RKO (cell line): ENCODE measurements at places on chromosomes 1 and 21.

- DNase-seq = no peak
These were observed 10.0 kb downstream of the MRAP start for GRCh38 chr21:32308696-32309095.

DNA sequence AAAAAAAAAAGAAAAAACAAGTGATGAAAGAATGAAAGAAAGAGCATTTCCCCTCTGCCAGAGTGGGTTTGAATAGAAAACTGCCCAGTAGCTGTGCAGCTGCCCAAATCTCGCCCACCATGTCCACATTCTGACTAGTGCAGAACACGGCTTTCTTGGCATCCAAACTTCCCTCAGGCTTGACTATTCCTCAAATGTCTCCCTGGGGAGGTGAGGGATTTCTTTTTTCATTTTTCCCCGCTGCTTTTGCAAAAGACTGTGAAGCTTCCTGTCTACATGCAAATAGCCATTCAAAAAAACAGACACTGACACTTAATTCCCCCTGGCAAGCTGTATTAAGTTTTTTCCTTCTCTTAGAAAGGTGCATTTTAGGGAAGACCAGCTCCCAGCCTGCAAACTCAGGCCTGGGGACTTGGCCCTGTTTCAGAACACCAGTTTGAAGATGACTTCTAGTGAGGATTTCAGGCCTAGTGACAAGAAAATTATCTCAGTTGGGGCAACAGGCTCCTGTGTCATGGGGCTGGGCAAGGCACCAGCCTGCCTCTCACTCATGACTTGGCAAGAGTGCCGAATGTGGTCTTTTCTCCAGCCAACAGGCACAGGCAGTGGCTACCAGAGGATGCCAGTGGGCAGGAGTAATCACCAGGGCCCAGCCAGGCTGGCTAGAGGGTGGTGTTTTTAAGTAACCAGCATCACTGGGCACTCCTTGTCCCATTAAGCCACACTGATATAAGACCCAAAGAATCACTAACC, 178.1 kb upstream of the NFIA start:
- no peak for DNase-seq

DNA sequence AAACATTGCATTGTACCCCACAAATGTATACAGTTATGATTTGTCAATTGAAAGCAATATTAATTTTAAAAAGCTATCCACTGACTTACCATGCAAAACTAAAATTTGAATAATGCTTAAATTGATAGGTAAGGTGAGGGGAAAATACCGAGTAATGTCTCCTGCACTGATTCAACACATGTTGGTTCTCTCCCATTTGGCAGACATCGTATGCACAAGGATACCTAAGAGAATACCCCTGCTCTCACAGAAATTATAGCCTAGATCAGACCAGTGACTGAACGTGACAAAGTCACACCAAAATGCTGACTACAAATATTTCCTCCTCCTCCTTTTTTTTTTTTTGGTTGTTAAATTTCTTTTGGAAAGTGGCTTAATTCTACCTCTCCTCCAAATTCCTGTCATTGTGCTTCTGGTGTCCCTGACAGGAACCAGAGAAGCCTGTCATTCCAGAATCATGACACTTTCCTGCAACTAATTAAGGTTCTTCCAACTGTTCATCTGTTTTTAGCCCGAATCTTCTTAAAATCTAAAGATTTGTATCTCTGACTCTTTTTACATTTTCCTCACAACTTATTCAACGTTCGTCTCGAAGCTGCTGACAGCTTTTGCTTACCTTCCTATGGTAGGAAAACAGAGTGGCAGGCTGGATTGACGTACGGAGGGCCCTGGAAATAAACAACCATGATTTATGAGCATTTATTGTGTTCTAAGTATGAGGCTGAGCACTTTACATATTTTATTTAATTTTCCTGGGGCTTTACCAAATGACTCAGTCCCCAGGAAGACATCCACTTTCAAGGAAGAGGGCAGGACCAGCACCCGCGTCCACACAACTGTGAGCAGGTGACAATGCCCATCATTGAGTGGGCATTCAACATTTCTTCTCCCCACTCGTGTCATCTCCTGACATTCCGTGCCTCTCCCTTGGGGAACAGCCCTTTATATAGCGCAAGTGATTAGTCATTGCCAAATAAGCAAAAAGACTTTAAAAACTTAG, 57.9 kb upstream of the KCNE2 start:
- no peak for DNase-seq

- DNase-seq = peak; percentile 11
These were observed 118.3 kb downstream of the CNIH3 start for GRCh38 chr1:224734261-224734935.

GRCh38 chr1:229593800-229594199, 32.1 kb downstream of the TAF5L start:
- DNase-seq = no peak

- DNase-seq = no peak
These were observed 155.9 kb upstream of the PALMD start for GRCh38 chr1:99490031-99490430.

GRCh38 chr1:36166136-36166535, 10.2 kb downstream of the MAP7D1 start:
- DNase-seq = no peak

GRCh38 chr1:233289676-233290075, 5.8 kb downstream of the PCNX2 start:
- no peak for DNase-seq

- DNase-seq = no peak
These were observed 31.5 kb downstream of the CHD5 start for GRCh38 chr1:6148497-6149241.

GRCh38 chr1:35592991-35593769, 20.1 kb downstream of the TFAP2E start:
- no peak for DNase-seq

- DNase-seq = no peak
These were observed 29.3 kb downstream of the CRYZ start for GRCh38 chr1:74703386-74704182.

GRCh38 chr1:111729946-111730681, 9.1 kb downstream of the INKA2 start:
- DNase-seq = no peak

DNA sequence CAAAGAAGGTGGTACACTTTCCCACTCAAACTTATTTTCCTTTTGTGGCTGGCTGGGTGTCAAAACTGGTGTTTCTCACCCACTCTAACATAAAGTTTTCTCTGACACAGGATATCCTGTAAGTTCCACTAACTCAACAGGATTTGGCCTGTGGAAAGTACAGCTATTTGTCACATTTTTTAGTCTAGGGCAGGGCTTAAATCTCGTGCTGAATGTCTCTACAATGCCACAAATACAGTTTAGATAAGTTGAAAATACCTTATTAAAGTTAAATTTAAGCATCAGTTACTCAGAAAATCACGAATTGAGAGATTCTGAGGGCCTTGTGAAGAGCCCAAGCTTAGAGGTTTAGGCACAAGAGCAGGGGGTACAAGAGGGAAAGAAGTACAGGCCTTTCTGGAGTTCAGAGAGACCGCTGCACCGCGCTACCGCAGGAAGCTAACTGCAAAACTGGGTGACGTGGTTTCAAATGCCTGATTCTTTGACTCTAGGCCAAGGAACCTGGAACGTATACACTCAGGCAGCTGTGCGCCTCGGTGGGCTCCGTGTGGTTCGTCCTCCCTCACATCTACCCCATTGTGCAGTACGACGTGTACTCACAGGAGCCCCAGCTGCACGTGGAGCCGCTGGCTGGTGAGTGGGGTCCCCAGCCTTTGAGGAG, 23.4 kb upstream of the PWP2 start:
- DNase-seq = no peak

- DNase-seq = no peak
These were observed 30.7 kb upstream of the SERBP1 start for GRCh38 chr1:67460676-67461500.

- no peak for DNase-seq
These were observed 663 bp downstream of the ACOT7 start for GRCh38 chr1:6392809-6393399.

DNA sequence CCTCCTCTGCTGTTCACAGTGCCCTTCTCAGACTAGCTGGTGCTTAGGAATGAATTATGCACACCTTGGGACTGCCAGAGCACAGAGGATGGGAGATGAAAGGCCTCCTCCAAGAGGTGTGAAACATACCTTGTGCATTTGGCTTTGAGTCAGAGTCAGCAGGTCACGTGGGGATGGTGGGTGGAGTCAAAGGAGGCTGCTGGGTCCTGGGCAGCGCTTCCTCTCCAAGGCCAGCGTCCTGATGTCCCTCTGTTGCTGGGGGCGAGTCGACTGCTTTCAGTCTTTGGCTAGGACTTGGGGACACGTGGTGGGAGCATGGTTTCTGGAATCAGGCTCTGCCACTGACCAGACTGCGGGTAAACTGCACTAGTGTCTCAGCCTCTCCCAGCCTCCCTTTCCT, 91.2 kb downstream of the AJAP1 start:
- DNase-seq = no peak

- DNase-seq = peak; percentile 45
These were observed 434 bp downstream of the EVA1B start for GRCh38 chr1:36322786-36323635.

DNA sequence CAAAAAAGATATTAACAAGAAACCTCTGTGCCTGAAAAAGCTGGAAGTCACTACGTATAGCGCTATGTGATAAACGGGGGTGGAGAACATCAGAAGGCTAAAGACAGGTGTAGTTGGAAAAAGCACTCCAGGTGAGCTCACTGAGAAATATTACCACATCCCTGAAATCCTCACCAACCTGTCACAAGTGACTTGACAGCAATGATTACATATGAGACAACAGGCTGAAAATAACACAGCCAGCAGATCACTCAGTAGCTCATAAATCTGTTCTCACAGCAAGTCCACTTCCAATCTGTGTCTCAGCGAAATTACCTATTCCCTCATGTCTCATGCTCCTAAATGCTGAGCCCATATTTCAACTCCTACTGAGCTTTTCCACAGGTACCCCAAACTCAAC, 120.5 kb downstream of the UBR4 start:
- no peak for DNase-seq

DNA sequence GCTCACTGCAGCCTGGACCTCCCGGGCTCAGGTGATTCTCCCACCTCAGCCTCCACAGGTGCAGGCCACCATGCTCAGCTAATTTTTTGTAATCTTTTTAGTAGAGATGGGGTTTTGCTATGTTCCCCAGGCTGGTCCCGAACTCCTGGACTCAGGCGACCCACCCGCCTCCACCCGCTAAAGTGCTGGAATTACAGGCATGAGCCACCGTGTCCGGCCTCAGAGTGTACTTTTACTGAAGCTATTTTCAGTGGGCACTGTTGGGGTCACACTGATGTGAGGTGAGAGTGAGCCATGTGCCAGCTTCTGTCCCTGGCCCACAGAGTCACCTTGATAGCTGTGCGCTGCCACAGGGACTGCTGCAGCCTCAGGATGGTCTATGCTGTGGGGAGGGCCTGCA, 25.3 kb upstream of the HHAT start:
- DNase-seq = no peak

DNA sequence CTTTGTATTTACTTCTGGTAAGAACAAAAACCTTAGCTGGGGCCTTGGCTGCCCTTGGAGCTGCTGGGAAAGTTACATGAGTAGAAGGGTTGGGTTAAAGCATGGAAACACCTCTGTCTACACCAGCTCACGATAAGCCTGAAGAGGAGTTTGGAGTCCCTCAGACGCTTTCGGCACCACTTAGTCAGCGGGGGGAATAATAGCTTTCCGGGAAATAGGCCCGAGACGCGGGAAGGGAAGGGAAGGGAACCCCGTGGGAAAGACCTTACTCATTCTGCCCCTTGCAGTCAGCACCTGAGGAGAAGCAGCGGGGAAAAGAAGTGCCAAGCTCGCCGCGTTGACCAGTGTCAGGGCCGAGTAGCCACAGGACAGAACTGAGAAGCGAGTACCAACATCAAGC, 66.4 kb upstream of the PDE9A start:
- DNase-seq = no peak

DNA sequence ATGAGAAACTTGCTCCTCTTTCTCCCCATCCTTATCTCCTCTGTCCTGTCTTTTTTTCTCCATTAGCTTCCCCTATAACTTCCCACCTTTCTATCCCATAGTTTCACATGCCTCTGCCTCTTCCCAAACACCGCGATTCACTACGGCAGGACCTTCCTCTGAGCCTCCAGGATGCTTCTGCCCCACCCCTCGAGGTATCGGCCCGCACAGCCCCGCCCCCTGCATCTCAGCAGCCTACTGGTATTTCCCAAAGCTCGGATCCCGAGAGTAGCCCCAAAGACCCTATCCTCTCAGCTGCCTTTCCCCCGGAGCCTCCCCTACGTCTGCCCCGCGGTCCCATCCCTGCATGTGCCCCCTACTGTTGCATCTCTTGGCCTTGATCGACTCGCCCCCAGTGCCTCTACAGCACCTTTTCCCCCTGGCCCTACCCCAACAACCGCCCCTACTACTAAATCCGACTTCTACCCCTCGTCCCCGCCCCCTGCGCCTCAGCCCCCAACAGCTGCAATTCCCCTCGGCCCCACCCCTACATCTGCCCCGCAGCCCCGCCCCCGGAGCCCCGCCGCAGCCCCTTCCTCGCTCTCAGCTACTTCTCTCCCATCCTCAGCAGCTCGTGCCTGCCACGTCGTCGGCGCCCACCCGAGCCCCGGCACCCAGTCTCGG, 512 bp downstream of the PIAS3 start:
- peak; percentile 55 for DNase-seq

DNA sequence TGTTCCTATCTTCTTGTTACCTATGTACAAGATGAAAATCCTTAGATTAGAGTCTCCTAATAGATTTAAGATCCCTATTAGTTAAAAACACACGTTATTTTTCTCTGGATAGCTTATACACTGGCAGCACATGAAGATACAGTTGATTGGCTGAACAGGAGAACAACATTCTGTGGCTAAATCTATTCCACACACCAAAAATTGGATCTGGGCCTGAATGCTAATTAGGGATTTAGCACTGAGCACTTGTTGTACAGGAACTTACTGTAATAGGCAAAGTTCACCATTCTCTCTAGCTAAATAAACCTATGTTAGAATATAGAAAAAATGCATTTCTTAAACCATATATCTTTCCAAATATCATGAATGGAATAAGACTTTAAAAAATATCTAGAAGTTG, 117.1 kb upstream of the PTGFR start:
- DNase-seq = no peak

DNA sequence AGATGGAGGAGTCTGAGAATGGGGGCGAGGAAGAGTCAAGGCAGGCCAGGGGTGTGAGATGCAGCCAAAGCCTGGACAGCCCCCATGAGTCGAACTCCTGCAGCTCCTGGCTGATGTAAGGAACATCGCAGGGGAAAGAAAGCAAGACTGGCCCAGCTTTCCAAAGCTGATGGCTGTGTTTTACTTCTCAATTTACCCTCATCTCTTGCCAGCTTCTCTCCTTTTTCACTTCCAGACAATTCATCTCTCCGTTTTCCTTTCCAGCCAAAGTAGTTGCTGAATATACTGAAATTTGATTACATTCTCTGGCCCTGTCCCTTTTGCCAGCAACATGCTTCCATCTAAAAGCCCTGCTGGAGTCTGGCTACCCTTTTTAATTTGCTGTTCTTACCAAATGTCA, 40.0 kb upstream of the UBE2U start:
- no peak for DNase-seq

- no peak for DNase-seq
These were observed 14.9 kb upstream of the RAB42 start for GRCh38 chr1:28577052-28577678.
